Prostate gland (tissue), 2 donors: ENCODE measurements at places on chromosomes 6 and 20.

DNA sequence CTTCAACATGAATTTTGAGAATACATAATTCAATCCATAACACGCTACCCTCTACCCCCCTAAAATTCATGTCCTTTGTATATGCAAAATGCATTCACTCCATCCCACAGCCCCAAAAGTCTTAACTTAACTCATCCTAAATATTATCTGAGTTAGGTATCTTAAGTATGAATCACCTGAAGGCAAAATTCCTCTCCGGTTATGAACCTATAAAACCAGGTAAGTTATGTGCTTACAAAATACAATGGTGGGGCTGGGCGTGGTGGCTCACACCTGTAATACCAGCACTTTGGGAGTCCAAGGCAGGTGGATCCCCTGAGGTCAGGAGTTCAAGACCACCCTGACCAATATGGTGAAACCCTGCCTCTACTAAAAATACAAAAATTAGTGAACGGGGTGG is 23.5 kb upstream of the PRSS35 start:
- DNase-seq, result no peak

- DNase-seq, result no peak
Measured at GRCh38 chr20:47843886-47844567, 58.7 kb upstream of the SULF2 start.

DNA sequence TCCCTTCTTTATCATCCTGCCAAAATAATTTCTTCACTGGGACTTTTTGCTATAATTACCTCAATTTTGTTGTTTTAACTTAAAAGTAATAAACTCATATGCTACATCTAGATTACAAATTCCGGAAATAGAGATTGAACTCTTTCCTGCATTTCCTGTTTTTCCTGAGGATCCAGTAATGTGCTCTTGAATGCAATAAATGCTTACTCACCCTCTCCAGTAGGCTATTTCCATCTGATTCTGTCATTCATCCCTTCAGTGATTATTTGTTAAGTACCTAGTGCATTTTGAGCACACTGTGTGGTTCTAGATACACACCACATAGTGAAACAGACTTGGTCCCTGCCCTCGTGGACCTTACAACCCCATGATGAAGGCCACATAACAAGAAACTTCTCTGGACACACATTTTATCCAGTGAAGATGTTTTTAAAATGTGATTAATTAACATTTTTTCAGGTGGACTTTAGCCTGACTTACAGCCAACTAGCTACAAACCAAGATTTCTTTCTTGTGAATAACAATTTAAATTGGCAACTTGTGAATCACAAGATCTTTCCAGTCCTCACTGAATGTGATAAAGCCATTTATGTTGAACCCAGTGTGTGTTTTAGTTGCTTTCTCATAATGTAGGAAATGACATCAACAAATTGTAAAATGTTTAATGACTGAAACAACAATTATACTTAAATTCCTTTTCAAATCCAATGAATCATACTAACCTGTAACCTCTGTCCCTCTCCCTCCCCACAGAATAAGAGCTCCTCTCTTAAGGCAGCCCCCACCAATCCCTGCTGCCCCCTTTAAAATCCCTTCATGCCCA is 272.3 kb downstream of the KHDC1L start:
- DNase-seq, result no peak

- DNase-seq, result no peak
Measured at GRCh38 chr20:4811661-4812181, 90.0 kb downstream of the PRND start.

DNA sequence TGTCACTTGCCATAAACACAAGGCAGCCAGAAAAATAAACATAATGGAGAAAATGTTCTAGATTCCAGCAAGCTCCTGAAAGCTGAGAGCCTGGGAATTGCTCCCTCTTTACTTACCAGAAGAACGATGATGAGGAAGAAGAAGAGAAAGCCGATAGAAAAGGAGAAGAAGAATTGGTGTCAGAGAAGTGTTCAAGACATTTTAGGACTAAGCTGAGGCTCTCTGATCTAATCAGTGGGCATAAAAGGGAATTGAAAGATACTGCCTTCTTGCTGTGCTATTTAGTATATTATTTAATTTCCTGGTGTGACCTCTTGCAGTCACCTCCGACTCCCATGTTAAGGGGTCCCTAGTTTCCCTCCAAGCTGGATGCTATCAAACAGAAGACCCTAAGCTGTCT is 316.6 kb upstream of the JARID2 start:
- no peak for DNase-seq

DNA sequence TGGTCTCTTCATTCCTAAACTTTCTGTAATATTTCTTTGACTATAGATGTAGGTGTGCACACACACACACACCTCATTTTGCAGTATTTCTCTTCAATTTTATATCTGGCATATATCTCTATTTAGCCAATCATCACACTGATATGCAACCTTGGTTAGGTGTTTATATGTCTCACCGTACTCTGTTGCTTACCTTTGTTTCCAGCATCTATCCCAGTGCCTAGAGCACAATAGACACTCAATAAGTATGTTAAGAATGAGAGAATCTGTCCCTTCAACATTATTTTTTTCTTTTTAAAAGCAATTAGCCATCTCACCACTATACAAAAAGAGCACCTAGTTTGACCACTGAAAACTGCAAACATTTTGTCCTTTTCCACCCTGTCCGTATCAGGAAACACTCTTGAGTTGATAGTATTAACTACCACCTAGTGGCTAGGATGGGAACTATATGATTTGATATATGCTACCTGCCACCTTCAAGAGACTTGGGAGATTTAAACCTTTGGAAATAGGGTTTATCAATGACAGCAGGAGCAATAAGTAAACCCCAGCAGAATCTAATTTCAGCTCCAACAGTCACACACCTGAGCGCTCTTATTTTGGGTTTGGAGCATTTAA is 48.7 kb upstream of the RSPO3 start:
- no peak for DNase-seq

DNA sequence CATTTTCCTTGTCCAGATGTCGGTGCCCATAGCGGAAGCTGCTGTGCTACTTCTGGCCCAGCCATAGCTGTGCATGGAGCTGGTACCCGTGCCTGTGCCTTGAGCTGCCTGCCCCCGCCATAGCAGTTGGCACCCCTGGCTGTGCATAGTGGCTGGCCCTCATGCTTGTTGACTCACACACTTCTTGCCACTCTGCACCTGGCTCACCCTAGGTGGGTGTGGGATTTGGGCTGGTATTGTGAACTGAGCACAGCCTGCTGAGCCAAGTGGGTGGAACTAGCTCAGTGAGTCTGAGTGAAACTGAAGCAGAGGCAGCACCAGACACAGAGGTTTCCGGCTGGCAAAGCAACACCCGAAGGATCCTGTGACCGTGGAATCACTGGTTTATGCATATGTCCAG is 689.5 kb upstream of the EYS start:
- no peak for DNase-seq

DNA sequence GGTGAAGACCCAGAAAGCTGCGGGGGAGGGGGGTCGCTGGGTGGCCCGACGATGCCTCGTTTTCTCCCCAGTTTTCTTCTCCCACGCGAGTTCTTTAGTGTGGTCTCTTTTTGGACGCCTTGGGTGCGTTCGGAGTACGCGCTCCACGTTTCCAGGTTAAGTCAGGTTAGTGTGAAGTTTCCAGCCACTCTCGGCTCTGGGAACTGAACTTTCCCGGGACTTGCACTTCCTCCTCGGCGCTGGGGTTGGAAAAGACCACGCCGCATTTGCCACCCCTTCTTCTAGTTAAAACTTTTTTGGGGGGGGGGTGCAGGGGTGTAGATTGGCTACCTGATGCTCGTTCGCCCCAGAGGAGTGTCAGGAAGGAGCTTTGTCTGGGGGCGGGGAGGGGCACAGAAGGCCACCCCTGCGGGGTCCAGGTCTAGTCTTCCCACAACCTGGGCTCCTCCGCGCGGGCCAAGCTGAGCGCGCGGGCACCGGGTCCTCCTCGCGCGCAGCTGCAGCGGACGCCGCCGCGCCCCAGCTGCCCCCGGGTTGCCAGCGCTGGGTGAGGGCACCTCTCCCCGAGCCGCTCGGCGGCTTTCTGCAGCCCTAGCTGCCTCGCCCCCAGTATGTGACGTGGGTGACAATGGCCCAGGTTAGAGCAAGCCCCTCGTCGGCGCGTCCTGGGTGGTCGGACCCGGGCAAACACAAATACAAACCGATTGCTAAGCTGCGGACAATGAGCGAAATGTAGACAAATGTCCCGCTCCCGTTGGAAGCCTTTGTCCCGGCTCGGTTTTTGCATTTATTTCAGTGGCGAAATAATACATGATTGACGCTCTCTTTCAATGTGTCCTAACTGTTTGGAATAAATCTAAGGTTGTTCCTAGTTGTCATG is 1.7 kb upstream of the NKX2-2 start:
- no peak for DNase-seq

DNA sequence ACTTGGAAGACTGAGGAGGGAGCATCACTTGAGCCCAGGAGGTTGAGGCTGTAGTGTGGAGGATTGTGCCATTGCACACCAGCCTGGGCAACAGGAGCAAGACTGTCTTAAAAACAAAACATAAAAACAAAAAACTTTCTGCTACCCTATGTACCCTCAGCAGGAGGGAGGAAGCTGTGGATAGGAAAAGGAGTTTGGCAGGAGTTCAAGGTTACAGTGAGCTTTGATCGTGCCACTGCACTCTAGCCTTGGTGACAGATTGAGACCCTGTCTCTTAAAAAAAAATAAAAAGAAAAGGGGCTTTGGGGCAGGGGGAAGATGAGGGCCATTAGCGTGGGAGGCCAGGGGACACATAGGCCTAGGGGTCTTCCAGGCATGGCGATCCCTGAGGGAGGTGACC is 135.7 kb downstream of the DHX35 start:
- DNase-seq, result no peak
